ENCODE measurements at places on chromosomes 7 and 10. TPM values are rescaled to one million over a fixed set of nuclear protein-coding genes. Genes with fewer than 3 reads are reported as not detected.
A peak's percentile ranks its signal among the peaks of the same experiment; 100 is the strongest.

DNA sequence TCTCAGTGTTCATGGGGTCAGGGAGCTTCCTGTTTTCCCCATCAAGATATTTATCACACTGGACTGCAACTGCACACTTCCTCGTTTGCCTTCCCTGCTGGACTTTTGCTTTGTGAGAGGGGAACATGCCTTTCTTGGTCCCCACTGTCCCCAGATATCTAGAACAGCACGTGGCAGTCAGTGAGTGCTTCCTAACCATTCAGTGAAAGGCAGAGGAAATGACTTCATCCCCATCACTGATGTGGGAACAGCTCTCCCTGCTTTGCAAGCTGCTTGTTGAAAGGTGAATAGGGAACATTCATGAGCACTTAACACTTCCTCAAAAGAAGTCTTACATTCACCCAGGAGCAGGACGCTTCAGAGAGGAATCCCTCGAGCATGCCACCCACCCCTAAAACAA lies 135.4 kb downstream of the MYOF start:
- no peak for DNase-seq

GRCh38 chr7:93327006-93327633 lies 95.0 kb downstream of the VPS50 start:
- no peak for DNase-seq

CALML3 gene
- total RNA-seq, result not detected

- peak; percentile 74 for DNase-seq
Measured at GRCh38 chr7:21898265-21898930, 47.3 kb downstream of the CDCA7L start.

DNA sequence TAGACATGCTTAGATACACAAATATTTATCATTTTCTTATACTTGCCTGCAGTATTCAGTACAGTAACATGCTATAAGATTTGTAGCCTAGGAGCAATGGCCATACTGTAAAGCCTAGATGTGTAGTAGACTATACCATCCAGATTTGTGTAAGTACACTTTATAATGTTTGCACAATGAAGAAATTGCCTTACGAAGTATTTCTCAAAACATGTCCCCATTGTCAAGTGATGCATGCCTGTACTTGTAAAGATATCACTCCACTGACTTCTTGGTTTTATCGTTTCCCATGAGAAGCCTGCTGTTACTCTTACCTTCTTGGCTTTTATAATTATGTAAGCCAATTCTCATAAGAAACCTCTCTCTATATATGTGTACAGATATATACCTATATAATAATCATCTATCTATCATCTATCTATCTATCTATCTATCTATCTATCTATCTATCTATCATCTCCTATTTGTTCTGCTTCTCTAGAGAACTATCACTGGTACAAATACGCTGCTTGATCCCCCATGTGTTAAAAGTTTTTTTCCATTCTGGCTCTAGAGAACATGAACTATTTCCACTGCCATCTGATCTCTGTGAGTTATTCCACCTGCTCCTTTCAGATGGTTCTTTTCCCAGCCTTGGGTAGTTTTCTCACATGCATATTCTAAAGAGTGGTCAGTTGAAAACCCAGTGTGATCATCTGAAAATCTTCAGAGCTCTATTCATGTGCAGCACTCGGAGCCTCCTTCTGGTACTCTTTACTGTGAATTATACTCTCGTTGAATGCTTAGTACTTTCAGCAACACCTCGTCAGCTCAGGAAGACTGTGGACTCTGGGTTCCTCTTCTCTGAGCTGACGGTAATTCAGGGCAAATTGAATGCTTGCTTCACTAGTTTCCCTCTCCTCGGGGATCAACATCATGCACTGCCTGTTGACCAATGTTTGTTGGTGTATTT lies 14.5 kb upstream of the VCL start:
- no peak for DNase-seq

DNA sequence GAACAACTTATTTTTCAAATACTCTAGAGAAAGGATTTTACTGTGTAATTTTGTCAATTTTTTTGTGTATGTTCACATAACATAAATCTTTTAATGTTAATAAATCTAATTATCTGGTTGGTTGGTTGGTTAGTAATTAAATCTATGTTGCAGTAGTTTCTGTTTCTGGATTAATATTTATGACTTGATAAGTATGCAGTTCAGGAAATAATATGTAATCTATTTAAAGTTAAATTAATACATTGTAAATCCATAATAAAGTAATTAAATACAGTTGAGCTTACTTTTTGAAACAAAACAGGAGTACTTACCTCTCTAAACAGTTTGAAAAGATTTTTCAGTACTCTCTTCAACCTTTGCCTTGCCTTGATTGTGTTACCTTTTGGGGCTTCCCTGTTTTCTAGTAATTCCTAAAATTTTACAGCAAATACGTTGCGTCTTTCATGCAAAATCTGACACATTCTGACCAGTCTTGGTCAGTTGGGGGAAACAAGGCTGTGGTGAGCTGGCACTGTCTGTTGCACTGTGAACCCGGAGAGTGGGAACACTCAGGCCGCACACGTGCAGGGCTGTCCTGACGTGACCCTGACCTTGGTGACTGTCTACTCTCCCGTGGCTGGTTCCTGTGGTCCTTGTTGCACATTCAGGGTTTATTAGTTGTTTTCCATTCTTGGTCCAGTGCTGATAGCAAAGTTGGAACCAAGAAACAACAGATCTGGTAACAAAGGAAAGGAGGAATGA lies 45.6 kb upstream of the FGL2 start:
- DNase-seq, result no peak

- no peak for DNase-seq
Measured at GRCh38 chr7:99013266-99014112, 130.4 kb downstream of the SMURF1 start.

DNA sequence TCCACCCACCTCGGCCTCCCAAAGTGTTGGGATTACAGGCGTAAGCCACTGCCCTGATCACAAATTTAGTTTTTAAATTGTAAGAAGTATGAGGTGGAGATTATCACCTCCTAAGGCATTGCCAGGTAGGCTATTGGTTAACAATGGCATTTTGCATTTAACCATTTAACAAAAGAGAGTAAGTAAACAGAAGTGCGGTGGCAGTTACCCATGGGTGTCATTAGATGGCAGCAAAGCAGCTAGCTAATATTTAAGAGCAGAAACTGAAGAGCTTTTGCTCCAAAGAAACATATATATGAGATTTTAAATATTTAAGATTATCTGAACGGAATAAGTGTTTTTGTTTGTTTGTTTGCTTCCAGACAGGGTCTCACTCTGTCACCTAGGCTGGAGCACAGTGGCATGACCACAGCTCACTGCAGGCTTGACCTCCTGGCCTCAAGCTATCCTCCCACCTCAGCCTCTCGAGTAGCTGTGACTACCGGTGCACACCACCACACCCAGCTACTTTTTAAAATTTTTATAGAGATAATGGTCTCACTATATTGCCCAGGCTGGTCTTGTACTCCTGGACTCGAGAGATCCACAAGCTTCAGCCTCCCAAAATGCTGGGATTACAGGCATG lies 325.5 kb upstream of the C7orf33 start:
- peak; percentile 60 for DNase-seq

PKD2L1 gene
- 0.17 TPM for total RNA-seq

OR13A1 gene
- not detected for total RNA-seq
